ENCODE measurements at places on chromosomes 2 and 18.

DNA sequence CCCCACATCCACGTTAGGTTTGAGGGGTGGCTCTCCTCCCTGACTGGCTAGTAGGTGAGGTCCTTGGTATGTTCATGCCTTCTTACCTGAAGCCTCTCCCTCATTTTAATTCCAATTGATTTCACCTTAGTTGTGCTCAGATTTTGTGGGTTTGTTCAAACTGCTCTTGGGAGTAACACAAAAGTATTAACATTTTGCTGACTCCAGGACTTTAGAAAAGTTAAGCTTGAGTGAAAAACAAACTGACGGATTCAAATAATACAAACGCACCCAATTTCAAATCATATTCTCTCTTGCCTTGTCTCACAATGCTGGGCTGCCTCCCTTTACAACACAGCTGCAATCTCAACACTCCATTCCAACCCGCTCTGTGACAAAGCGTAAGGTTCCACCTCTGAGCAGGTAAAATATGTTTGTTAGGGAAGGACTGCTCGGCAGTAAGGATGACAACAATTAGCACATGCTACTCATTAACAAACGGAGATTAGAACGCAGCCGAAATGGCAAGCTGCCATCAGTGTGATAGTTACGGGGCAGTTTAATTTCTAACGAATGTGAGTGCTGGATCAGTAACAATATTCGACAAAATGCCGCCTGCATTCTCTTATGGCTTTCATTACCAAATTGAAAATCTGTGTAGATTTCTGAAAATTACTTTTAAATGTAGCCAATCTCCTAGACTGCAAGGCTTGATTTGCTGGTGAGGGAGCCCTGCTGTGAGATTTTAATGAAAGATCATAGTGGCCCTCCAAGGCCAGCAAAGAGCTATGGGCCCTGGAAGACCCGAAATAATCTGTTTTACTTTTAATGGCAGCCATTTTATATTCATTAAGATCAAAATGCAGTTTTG is 730.6 kb upstream of the FANCL start:
- DNase-seq = no peak

DNA sequence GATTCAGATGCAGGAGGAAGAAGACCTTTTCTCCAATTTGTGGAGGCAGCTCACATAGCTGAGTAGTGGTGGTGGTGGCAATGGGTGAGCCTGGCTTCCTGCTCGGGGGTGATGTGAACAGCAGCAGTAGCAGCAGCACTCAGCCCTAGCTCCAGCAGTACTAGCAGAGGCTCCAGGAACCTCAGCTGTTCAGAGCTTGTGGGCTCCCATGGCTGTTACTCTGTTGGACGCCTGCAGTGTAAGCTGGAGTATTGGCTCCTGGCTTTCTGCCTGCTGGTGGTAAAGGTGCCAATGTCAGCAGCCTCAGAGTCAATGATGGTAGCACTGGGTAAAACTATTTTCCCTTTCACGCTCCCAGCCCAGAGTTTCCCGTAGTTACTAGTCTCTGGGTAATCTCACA is 3.1 kb upstream of the SEH1L start:
- no peak for DNase-seq

GRCh38 chr2:194822657-194823056 is 834.4 kb upstream of the SLC39A10 start:
- no peak for DNase-seq

DNA sequence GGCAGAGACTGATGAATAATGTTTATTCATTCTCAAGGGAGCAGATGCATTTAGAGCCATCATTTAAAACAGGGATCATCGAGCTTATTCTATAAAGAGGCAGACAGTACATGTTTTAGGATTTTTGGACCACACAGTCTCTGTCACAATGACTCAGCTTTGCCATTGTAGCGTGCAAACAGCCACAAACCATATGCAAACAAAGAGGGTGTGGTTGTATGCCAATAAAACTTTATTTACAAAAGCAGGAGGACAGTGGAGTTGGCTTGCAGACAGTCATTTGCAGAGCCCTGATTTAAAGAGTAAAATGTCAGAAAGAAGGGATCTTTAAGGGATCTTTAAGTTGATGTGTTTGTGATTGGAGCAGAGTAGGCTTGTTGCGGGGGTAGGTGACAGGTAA is 51.5 kb downstream of the SMIM21 start:
- no peak for DNase-seq

- DNase-seq = no peak
These were observed 268.5 kb upstream of the HDAC4 start for GRCh38 chr2:239669181-239669898.

DNA sequence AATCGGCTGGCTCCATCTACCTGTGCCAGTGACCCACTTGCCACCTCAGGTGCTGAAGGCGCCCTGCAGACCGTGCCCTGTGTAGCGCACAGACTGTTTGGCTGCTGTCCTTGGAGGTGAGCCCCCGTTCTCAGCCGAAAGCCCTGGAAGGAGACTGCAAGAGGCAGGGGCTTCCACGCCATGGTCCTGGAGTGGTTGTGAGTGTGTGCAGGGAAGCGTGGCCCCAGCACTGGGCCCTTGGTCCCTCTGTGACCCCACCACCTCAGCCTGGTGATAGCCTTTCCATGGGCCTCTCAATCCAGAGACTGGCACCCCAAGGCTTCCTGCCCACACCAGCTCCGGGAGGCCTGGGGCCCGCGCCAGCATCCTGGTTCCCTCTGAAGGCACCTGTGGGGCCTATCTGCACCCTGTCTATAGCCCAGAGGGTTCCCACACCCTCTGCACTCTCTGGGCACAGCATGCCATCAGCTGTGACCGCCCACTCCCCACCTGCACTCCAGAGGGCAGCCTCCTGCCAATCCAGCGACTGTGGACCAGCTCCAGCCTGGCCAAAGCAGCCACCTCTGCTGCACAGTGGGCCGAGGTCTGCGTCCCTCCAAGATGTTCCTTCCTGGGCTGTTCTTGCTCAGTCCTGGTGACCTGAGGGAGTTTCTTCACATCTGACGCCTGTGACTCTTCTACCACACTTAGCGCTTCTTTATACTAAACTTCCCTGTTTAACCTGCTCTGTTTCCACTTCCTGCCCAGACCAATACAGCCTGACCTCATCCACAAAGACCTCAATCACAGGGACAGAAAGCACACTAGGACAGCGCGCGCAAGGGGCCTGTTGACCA is 109.5 kb downstream of the EIPR1 start:
- DNase-seq = no peak

DNA sequence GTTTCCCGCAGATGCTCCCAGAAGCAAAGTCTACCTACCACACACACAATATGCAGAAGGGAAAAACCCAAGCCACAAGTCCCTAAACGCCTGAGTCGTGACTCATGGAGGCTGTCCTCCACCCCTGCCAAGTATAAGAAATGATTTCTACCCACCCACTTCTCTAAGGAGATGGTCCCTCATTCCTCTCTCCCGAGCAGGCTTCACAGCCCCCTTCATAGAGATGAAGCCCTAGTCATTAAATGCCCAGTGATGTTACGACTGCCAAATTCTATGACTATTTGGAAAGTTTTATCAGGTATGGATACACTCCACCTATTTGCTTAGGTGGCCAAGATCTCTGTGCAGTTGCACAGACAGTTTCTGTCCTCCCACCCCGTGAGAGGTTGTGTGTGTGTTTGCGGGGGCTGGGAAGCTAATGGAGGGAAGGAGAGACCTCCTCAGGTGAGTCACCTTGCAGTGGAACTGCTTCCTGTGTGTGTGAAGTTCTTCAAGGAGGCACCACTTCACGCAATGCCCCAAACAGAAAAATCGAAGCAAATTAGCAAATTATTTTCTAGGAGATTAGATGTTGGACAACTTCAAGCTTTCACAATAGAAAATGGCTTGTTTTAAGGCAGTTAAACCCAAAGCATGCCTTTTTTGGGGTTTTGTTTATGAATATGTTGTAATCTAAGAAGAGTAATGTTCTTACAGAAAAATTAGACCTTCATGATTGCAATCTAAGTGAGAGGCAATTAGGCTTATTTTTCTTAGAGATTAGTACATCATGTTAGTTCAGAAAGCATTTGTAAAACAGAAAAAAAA is 175.2 kb downstream of the TGIF1 start:
- DNase-seq = peak; percentile 84

Data from BJ (cell line).